Stimulated activated CD4-positive, alpha-beta T cell treated with anti-CD3 and anti-CD28 coated beads, TNF-alpha, amount 100 ng/mL, for 1 hour (primary cell): ENCODE measurements at places on chromosomes 2 and 18.

DNA sequence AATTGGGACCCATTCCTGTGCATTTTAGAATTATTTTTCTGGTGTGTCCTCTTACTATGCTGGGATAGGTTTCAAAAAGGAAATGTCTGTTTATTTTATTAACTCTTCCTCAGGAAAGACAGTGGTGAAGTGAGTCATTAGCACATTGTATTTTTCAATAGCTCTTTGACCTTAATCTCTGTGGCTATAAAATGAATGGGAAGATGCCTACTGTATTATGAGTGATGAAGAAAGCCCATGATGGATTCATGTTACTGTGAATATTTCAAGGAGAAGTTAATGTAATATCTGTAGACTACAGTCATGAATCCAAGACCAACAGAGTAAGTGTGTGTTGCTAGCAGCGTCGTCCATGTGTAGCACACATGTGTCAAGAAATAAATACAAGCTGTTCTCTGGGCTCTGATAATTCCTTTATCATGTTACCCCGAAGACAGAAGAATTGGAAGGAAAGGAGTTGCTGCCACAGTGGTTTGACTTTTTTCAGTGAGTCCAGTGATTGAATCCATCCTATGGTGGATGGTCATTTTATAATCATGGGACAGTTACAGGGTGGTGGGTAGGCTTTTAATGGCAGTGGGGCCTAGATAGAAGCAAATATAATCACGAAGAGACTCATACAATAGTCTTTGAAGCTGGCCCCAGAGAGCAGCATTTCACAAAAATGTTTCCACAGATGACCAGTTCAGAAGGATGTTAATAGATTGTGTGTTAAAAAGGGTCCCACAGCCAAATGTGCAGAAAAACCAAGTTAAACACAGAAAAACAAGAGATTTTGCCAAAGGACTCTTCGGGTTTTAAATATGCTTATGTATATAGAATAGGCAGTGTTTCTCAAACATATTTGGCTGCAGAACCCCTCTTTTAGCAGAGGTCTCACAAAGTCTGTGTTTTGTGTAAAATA is 239.7 kb upstream of the RASGRP3 start:
- no peak for DNase-seq

DNA sequence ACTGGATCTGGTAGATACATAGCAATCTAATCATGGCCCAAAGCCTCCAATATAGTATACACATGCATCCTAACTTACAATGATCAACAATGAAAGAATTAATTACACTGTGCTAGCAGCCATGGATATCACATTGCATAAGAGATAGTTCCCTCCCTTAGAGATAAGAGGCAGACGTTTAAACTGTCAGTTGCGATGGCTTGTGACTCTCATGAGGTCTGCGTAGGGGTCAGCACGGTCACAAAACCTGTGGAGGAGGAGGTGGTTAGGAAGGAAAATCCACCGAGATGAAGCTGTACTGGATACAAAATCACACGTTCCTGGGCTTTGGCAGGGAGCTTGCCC is 800 bp upstream of the RALB start:
- no peak for DNase-seq

GRCh38 chr2:224319750-224320149 is 82.2 kb downstream of the FAM124B start:
- DNase-seq = no peak

- DNase-seq = no peak
These were observed 53.2 kb downstream of the USP14 start for GRCh38 chr18:211582-211981.

DNA sequence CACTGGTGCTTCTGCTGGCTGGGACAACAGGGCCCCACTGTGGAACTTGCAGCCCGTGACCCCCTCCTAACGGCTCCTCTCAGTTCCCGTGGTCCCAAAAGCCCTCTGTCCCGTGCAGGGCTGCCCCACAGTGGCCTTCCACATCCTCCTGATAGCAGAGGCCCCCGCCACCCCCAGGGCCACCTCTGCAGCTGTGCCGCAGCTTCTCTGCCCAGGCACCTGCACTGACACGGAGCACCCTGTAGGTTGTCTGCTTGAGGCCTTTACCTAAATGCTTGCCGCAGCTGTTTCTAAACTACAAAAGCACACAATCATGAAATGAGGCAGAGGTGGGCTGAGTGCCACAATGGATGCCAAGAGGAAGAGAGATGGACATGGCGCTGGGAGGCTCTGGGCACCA is 13.5 kb upstream of the GRHL1 start:
- DNase-seq = no peak

GRCh38 chr2:18518116-18519111 is 42.0 kb downstream of the RDH14 start:
- DNase-seq = no peak

GRCh38 chr18:41587976-41588375 is 367.1 kb upstream of the PIK3C3 start:
- no peak for DNase-seq

DNA sequence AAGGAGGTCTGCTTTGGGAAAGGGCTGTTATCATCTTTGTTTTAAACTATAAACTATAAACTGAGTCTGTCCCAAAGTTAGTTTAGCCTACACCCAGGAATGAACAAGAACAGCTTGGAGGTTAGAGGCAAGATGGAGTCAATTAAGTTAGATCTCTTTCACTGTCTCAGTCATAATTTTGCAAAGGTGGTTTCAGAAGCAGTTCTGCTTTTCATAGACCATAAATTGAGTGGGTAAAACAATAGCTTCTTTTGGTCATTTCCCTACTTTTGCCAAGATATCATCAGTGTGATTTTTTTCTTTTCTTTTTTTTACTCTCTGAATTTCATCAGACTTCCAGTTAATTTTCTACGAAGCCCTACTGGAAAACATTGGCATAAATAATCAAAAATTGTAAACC is 117.0 kb downstream of the AP1S3 start:
- no peak for DNase-seq

- no peak for DNase-seq
These were observed 122.9 kb downstream of the ROCK1 start for GRCh38 chr18:20988726-20989125.

DNA sequence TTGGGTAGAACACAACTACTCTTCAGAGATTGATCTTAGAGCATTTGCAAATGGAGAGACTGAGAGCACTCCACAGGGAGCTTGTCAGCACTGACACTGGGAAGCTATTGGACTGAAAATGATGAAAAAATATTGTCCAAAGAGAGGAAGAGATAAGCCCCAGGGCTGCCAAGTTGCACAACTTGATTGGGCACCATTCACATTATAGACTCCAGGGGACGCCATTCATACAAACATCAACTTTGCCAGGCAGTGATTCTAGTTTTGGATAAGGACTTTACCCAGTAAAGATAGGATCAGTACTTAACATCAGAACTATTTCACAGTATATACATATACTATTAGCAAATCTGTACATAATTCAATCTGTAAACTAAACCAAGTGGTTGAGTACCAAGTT is 79.6 kb upstream of the MYCN start:
- DNase-seq = no peak

DNA sequence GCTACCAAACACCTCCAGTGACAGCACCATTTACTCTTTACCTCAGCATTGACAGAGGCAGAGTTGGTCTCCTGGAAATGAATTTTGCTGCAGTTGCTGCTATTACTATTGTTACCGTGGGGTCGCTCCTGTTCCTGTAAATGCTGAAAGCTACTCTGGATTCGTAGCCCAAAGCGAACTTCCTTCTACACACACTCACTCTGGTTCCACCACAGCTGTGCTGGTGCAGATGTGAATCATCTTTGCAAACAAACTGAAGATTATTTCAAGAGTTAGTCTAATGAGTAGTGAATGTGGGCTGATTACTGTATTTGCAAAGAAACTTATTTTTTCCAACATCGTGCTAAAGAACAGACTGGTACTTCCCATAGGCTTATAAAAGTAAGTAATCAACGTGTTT is 304.0 kb downstream of the LPIN1 start:
- no peak for DNase-seq

DNA sequence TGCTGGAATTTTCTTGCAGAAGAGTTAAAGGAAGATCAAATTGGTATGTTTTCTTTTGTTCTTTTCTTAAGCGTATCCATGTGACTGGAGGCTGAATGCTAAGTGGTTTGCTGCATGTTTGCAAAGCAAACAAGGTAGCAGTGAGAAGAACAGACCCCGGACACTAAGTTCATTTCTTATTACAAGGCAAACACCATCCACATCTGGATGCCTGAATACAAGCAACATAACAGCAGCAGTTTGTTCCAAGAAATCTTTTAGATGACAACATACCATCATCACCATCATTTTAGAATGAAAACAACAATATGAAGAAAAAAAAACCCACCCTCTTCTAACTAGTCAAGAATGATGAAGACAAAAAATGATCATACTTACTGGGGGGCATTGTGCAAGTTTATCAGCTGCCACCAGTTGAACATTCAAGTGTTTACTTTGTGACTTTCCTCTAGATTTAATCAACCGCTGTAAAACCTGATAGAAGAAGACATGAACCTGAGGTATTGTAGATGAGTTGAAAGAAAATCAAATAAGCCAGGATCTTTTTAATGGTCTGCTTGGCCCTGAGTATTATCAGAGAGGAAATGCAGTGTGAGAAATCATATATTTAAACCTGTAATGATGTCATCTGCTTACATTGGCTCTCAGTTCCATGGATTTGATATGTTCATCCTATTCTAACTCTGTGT is 25.0 kb upstream of the ARL5A start:
- no peak for DNase-seq

- DNase-seq = no peak
These were observed 505.4 kb downstream of the SUCLG1 start for GRCh38 chr2:83953697-83954096.

- no peak for DNase-seq
These were observed 121.9 kb downstream of the HDAC4 start for GRCh38 chr2:239278941-239279365.

- DNase-seq = no peak
These were observed 138.6 kb upstream of the SERTAD2 start for GRCh38 chr2:64792300-64792699.
